ENCODE measurements at places on chromosomes 11 and 22.
A peak's percentile ranks its signal among the peaks of the same experiment; 100 is the strongest.

GRCh38 chr11:34345540-34345876 is 12.3 kb downstream of the ABTB2 start:
- no peak for DNase-seq

DNA sequence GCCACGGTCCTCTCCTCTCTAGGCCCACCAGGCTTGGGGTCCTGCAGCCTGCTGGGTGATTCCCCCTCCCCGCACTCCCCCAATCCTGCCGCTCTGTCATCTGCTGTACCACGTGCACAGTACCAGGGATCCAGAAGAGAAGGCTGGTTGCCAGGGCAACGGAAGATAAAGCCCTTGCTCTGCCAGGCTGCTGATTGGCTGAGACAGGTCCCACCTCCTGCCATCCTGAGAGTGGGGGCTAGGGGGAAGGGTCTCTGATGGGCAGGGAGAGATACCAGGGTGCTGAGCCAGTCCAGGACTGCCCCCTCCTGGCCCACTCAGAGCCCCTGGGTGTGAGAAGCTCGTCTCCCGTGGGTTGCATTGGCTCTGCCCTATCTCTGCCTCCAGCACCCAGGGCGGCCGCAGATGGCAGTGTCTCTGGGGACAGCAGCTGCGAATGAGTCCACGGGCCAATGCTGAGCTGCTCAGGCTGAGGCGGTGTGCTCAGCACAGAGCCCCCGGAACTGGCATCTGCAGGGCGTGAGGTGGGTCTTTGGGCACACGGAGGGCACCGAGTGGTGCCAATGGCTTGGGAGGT is at the start of gene SMIM45:
Gene SMIM45, plus strand, starts transcription at position 253 of the 577 bp plus-strand sequence.
- peak; percentile 90 for DNase-seq

DNA sequence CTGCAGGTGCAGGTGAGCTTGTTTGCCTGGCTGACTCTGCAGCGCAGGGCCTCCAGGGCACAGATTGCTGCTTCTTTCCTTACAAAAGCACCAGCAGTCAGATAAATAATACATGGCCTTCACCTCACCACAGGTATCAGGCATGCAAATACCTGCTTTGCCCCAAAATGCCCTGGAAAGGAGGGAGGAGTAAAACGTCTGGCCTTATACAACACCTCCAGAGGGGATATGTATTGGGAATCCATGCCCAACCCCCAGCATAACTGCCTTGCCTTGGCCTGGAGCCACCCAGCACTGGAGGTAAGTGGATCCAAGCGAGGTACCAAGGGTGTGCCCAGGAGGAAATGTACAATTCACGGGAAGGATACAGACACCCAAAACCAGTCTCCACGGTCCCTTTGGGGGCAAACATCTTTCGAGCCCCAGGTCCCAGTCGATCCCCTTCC is 860 bp downstream of the TMEM184B start:
- no peak for DNase-seq

DNA sequence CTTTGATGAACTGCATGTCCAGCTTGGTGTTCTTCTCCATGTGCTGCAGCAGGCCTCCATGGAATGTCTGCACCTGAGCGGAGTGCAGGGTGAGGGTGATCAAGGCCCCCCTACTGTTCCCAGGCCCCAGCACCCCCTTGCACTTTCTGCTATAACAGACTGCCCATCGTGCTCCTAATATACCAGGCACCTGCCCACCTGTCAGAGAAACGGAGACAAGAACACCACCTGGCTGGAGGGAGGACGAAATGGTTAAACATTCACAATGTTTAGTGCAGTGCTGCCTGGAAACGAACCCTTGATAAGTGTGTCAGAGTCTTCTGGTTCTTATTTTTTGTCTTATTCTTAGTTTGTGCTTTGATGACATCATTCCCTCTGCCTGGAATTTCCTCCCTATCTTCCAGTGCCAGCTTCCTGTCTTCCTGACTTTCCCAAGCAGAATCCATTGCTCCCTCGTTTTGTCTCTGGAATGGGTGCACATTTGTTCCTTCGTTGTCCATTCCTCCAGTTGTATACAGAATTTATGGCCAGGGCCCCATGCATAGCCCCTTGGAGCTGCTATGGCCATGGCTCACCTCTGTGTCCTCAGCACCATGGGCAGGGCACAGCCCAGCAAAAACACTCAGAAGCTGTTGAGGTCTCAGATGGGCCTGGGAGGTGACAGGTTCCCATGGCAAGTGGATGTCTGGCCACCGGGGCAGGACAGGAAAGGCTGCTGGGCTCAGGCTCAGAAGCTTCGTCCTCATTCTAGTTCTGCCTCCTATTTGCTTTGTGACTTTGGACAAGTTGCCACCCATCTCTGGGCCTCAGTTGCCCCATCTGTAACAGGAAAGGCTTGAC is 11.9 kb downstream of the BAIAP2L2 start:
- no peak for DNase-seq

Data from D341Med (cell line).